Foreskin keratinocyte (primary cell): ENCODE measurements at places on chromosomes 7 and 10. TPM values are rescaled to one million over a fixed set of nuclear protein-coding genes. Genes with fewer than 3 reads are reported as not detected.

Gene NSUN6
- 7.7 and 7.8 TPM in 2 replicates for total RNA-seq

Gene SEMA3E
- total RNA-seq, result 0.42 and 0.44 TPM in 2 replicates

Gene CELF2
- 10.8 and 11.1 TPM in 2 replicates for total RNA-seq

Gene SYT15B
- total RNA-seq, result not detected in 2 replicates

Gene OPN4
- total RNA-seq, result not detected in 2 replicates

Gene CALHM3
- total RNA-seq, result not detected in 2 replicates

Gene PDE6C
- total RNA-seq, result not detected in 2 replicates

Gene MRPS17
- 16.6 and 19.1 TPM in 2 replicates for total RNA-seq

Gene CLCN1
- 0.04 TPM in 1 of 2 replicates, not detected in the other for total RNA-seq

Gene SLC16A9
- 7.6 and 21.9 TPM in 2 replicates for total RNA-seq

Gene CALML5
- total RNA-seq, result 2.4 and 65.7 TPM in 2 replicates

Gene FBXL13
- 0.17 and 0.35 TPM in 2 replicates for total RNA-seq

Gene CUX1
- total RNA-seq, result 27.1 and 30.2 TPM in 2 replicates

Gene NEUROD6
- total RNA-seq, result not detected in 2 replicates

Gene SPDYE1
- total RNA-seq, result not detected in 2 replicates

Gene EVX1
- not detected in 2 replicates for total RNA-seq

Gene ZC3HAV1
- total RNA-seq, result 36.4 and 43.2 TPM in 2 replicates

Gene STOX1
- 0.14 and 0.17 TPM in 2 replicates for total RNA-seq

Gene TMEM139
- total RNA-seq, result 6.7 and 7.6 TPM in 2 replicates

Gene CALHM1
- not detected in 2 replicates for total RNA-seq

Gene PAX2
- not detected in 2 replicates for total RNA-seq

Gene CALY
- not detected in 2 replicates for total RNA-seq

Gene PTF1A
- not detected in 2 replicates for total RNA-seq

Gene VENTX
- not detected in 2 replicates for total RNA-seq

Gene CAMK2B
- total RNA-seq, result 0.46 and 1.5 TPM in 2 replicates

Gene XRCC2
- total RNA-seq, result 7.0 and 9.3 TPM in 2 replicates

Gene LIPF
- total RNA-seq, result not detected in 2 replicates

Gene CCDC146
- 1.2 and 1.7 TPM in 2 replicates for total RNA-seq

Gene FAM25C
- 0.92 TPM in 1 of 2 replicates, not detected in the other for total RNA-seq

Gene ADAP1
- 5.8 and 7.8 TPM in 2 replicates for total RNA-seq

Gene CCDC172
- total RNA-seq, result not detected in 2 replicates

Gene LRRC17
- total RNA-seq, result 0.27 and 0.46 TPM in 2 replicates

Gene LLCFC1
- total RNA-seq, result not detected in 2 replicates

Gene UBE3C
- 94.4 and 100 TPM in 2 replicates for total RNA-seq

Gene C7orf57
- 0.28 and 0.44 TPM in 2 replicates for total RNA-seq

Gene ABCA13
- 0.31 and 0.71 TPM in 2 replicates for total RNA-seq

Gene ZNRF2
- total RNA-seq, result 7.3 and 8.2 TPM in 2 replicates

Gene SCIN
- total RNA-seq, result 0.32 TPM in 1 of 2 replicates, not detected in the other

Gene FAM107B
- total RNA-seq, result 12.8 and 14.4 TPM in 2 replicates

Gene CPN1
- not detected in 2 replicates for total RNA-seq

Gene TMEM176A
- total RNA-seq, result not detected in 2 replicates

Gene PLXDC2
- total RNA-seq, result 4.2 and 5.1 TPM in 2 replicates

Gene ZMIZ2
- total RNA-seq, result 15.1 and 17.7 TPM in 2 replicates

Gene GIMAP4
- total RNA-seq, result not detected in 2 replicates

Gene SLC16A12
- 0.17 and 0.18 TPM in 2 replicates for total RNA-seq

Gene NEUROG3
- total RNA-seq, result not detected in 2 replicates

Gene KCNIP2
- 0.42 and 0.44 TPM in 2 replicates for total RNA-seq

Gene SEMA3D
- total RNA-seq, result 8.3 and 10.6 TPM in 2 replicates

Gene RTKN2
- 1.8 and 2.6 TPM in 2 replicates for total RNA-seq

Gene CDC14C
- total RNA-seq, result 0.04 TPM in 1 of 2 replicates, not detected in the other

Gene CCT6A
- 253 and 295 TPM in 2 replicates for total RNA-seq

Gene CHN2
- 0.10 and 0.99 TPM in 2 replicates for total RNA-seq

Gene NSUN5
- total RNA-seq, result 31.1 and 34.0 TPM in 2 replicates

Gene DUSP5
- 89.9 and 105 TPM in 2 replicates for total RNA-seq
